Foreskin melanocyte (primary cell): ENCODE measurements at places on chromosomes 2 and 18.

DNA sequence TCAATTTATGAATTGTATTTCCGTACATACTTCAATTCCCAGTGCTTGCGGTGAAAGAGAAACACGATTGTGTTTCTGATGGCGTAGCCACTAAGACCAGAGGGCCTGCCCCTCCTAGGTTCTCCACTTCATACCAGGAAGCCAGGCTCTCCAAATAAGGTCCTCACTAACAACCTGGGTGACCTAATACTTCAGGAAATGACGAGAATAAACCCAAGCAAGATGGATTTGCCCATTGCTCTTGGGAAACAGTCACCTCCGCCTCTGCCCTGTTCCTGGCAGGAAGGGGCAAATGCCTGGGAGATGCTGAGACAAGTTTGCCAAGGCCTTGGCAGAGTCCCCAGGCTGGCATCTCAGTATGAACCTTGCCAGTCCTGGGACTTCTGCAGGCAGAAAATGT lies 41.8 kb downstream of the TTC32 start:
- DNase-seq: no peak

- no peak for DNase-seq
These were observed 34.0 kb downstream of the EPAS1 start for GRCh38 chr2:46331109-46331766.

GRCh38 chr18:9918016-9918680 lies 4.3 kb downstream of the VAPA start:
- DNase-seq: peak; percentile 86

DNA sequence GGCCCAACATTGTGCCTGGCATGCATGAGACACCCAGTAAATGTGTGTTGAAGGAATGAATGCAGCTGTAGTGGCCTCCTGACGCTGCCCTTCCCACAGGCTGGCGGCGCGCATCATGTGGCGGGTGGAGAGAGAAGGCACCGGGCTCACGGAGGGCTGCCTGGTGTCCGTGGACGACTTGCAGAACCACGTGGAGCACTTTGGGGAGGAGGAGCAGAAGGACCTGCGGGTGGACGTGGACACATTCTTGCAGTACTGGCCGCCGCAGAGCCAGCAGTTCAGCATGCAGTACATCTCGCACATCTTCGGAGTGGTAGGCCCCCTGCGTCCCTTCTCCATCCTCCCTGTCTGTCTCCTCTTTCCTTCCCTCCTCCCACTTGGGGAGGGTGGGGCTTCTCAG lies 20.1 kb downstream of the SMYD1 start:
- no peak for DNase-seq

- DNase-seq: no peak
These were observed 72.1 kb upstream of the DSG1 start for GRCh38 chr18:31245820-31246219.

GRCh38 chr18:46246101-46246500 lies 141.9 kb downstream of the HAUS1 start:
- DNase-seq: no peak

DNA sequence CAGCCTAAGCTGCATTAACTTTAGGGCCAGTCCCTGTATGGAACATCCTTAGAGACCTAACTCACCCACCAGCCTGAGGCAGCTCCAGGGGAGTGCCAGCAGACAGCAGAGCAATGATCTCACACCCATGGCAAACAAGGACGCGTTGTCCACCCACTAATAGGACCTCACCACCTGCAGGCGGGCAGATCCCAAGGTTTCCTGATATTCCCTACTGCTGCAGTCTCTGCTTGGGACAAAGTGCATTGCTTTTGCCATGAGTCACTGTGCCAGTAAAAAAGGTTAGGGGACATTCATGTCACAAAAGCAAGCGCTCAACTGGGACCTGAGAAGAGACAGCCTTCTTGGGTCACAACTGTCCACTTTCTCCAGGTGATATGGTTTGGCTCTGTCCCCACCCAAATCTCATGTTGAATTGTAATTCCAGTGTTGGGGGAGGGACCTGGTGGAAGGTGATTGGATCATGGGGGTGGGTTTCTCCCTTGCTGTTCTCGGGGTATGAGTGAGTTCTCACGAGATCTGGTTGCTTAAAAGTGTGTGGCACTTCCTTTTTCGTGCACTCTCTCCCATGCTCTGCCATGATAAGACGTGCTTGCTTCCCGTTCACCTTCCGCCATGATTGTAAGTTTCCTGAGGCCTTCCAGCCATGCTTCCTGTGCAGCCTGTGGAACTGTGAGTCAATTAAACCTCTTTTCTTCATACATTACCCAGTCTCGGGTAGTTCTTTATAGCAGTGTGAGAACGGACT lies 160.2 kb downstream of the MIB1 start:
- no peak for DNase-seq

GRCh38 chr18:13612196-13612997 lies 114.0 kb downstream of the FAM210A start:
- no peak for DNase-seq

GRCh38 chr2:122023059-122023864 lies 267.8 kb downstream of the TSN start:
- DNase-seq: no peak

GRCh38 chr2:48560546-48561209 lies 30.7 kb downstream of the STON1 start:
- no peak for DNase-seq

DNA sequence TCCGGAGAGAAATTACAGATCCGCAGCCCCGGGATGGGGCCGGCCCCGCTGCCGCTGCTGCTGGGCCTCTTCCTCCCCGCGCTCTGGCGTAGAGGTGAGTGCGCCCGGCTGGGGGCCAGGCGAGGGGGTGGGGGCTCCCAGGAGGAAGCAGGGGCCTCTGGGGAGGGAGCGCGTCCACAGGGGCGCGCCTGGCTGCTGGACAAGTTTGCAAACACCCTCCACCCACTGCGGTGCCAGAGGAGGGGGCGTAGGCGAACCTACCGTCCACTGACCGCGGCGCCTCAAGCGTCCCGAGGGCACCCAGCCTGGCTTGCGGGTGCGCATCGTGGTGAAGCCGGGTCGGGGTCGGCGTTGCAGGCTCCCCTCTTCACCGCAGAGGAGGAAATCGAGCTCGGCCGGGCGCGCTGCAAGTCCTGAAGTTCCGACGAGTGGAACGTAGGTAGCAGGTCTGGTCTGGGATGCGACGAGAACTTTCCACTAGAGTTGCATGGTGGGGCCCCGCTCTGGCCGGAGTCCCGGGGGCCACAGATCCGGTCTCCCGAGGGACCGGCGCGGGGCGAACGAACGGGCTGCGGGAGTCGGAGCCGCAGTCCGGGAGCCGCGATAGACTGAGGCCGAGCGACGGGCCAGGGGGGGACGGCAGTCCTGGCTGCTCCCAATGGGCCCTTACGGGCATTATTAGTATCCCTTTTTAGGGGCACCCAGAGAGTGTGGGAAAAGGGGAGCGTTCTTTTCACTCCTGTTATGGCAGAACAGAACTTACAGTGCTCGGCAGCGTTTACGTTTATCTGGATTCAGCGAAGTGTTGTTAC lies 502 bp downstream of the MERTK start:
- DNase-seq: no peak

DNA sequence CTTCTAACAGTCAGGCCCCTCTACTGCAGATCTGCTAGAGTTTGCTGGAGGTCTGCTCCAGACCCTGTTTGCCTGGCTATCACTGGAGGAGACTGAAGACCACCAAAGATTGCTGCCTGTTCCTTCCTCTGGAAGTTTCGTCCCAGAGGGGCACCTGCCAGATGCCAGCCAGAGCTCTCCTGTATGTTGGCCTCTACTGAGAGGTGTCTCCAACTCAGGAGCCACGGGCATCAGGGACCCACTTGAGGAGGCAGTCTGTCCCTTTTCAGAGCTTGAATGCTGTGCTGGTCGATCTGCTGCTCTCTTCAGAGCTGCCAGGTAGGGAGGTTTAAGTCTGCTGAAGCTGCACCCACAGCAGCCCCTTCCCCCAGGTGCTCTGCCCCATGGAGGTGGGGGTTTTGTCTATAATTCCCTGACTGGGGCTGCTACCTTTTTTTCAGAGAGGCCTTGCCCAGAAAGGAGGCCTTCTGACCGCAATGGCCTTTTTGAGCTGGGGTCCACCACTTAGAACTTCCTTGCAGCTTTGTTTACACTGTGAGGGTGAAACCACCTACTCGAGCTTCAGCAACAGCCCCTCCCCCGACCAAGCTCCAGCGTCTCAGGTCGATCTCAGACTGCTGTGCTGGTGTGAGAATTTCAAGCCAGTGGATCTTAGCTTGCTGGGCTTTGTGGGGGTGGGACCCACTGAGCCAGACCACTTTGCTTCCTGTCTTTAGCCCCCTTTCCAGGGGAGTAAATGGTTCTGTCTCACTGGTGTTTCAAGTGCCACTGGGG lies 566.0 kb downstream of the NR4A2 start:
- DNase-seq: no peak

DNA sequence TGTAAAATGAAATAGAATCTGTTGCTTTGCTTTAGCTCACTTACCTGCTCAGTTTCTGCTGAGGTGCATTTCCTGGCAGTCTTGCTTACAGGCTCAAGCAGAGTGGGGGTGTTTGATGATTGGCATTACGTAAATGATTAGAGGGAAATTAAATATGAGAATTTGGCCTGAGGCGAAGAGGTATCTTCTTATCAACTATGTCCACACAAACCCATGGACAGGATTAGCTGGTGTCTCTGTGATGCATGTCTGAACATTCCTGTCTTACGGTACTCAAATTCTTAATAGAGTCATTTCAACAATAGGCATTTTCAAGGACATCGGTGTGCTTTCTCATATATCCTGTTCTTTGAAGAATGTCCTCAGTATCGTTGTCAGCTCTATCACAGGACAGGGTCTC lies 102.1 kb downstream of the PRPF40A start:
- DNase-seq: no peak

DNA sequence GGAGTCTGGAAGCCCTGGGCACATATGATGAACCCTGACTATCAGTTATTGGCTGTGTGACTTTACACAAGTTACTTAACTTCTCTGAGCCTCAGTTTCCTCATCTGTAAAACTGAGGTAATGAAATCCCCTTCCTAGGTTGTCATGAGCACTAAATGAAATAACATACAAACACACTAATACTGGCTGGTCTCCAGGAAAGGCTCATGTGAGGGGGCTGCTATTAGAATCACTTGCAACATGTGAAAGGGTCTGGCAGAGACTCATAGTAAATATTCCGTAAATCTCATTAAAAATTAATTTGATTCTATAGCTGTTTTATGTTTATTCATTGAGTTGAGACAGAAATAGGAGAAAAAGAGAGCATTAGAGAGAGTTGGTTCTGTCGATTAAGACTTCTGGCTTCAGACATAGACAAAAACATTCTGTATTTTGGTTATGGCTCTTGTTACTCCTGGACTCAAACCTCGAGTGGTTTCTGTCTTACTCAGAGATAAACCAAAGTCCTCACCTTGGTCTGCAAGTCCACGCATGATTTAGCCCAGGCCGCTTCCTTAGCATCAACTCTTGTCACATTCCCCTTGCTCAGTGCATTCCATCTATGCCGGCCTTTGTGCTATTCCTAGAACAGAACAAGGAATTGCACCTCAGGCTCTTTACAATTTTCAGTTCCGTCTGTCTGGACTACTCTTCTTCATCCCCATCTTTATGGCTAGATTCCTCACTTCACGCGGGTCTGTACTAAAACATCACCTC lies 139.1 kb downstream of the NXPH2 start:
- no peak for DNase-seq

GRCh38 chr2:126699716-126700581 lies 44.0 kb downstream of the GYPC start:
- DNase-seq: no peak

- DNase-seq: no peak
These were observed 36.1 kb upstream of the LYPD6B start for GRCh38 chr2:149002378-149002890.

- no peak for DNase-seq
These were observed 990 bp upstream of the MGAT4A start for GRCh38 chr2:98731894-98732349.

DNA sequence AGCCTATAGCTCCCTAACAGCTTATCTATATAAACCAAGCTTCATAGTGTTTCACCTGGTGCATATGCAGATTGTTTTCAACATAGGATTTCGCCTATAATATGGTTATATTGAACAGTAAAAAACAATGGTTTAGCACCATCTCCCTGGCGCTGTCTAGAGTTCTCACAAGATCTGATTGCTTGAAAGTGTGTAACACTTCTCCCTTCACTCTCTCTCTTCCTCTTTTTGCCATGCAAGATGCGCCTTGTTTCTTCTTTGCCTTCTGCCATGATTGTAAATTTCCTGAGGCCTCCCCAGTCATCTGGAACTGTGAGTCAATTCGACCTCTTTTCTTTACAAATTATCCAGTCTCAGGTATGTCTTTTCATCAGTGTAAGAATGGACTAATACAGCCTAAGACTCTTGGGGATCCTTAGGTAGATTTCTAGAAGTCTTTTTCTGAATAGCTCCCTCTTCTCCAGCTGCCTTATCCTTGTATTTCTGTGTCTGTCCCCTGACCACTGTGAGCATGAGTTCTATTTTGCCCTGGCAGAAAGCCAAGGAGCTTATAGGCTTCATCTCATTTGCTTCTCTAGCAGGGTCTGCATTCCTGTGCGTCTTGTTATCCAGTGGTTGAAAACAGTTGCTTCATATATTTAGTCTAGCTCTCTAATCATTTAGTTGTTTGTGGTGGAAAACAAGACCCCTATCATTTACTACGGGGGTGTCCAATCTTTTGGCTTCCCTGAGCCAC lies 401.6 kb downstream of the GPD2 start:
- no peak for DNase-seq

DNA sequence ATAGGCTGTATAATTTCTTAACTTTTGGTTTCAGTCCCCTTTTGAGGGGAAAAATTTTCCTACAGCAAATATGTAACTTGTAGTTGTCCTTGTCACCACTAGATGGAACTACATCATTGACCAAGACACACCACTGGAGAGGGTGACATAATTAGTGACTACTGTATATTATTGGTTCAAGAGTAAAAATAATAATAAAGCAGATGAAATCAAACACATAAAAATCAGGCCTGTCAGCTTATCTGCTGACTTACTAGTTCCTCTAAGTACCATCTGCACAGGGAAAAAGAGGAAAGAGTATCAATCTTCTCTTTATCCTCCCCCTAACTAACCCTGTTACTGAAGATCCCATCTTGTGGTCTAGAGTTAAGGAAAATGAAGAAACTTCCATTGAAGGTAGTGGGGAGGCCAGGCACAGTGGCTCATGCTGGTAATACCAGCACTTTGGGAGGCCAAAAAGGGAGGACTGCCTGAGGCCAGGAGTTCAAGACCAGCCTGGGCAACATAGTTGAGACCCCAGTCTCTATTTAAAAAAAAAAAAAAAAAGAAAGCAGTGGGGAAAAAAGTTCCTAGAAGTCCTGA lies 29.6 kb upstream of the ENOSF1 start:
- peak; percentile 37 for DNase-seq

- DNase-seq: no peak
These were observed 83.1 kb downstream of the NBEAL1 start for GRCh38 chr2:203097735-203098134.

- no peak for DNase-seq
These were observed 62.2 kb downstream of the ALPK2 start for GRCh38 chr18:58566556-58567292.

- DNase-seq: no peak
These were observed 68.1 kb upstream of the TLK1 start for GRCh38 chr2:171228826-171229225.

DNA sequence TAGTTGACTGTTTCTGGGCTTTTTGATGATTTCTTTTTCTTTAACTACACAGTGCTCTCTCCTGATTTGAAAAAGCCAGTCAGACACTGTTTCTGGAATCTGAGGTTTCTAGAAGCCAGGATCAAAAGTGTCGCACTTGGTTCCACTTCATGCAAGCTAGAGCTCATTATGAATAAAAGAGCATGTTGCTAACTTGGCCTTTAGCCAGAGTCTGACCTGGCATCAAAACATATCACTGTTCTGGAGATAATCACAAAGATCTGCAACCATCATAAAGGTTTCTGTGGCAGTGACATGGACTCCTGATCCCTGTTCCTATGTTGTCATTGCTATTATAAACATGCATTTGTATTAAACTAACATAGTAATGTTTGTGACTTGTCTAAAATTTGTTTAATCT lies 76.1 kb upstream of the MAPRE2 start:
- no peak for DNase-seq
